ENCODE measurements at places on chromosomes 3 and 15.

DNA sequence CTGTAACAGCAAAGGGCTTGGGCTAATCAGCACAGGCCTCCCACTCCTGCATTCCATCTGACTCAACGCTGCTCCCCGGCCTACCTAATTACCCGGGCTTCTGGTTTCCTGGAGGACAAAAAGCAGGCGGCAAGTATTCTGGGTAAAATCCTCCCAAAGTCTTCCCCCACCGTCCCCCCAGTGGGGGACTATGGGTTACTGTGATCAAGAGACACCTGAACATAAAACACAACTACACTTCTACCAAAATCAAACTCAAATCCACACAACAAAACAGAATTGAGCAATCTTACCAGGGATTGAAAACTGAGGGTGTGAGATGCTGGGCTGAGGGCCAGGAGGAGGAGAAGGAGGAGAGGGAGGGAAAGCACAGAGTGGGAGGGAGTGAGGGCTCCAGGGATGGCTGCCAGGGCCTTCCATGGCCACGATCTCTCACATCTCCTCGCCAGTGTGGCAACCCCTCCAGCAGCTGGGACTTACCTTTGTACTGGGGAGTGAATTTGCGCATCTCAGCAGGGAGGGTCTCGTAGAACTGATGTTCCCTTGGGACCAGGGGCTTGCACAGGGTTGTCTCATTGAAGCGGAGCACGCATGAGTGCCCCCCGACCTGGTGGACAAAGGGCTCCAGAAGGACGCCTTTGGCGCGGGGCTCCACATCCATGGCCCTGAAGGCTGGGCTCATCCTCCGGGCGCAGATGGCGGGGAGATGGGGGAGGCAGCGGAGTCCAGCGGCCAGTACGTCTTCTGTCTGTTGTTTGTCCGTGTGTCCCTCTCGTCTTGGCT is 9.1 kb upstream of the NCKIPSD start:
- DNase-seq = peak; percentile 91

GRCh38 chr3:88444251-88444650 is 294.5 kb downstream of the C3orf38 start:
- no peak for DNase-seq

- peak; percentile 89 for DNase-seq
Observed at GRCh38 chr15:76150971-76151598, 91.3 kb downstream of the TMEM266 start.

DNA sequence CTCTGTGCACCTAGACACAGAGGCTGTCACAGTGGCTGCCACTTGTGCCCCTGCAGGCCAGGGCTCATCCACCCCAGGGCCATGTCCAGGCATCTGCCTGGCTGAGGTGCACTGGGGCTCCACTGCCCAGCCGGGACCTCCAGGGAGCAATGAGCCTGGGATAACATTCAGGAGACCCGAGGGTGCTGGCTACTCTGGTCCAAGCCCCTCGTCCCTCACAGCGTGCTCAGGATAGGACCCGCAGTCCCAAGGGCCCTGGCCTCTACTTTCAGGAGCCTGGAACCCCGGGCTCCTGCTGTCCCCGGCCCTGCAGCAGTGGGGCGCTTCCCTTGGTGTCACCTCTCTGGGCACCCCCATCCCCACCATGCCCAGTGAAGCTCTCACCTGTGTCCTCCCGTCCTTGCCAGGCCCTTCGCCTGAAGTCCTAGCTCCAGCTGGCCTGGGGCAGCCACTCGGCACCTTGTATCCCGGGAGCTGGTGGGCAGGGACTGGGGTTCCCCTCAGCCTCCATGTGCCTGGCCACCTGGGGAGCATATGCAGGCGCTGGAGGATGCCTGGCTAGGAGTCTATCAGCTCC is 157.8 kb downstream of the NSMCE3 start:
- DNase-seq = no peak

DNA sequence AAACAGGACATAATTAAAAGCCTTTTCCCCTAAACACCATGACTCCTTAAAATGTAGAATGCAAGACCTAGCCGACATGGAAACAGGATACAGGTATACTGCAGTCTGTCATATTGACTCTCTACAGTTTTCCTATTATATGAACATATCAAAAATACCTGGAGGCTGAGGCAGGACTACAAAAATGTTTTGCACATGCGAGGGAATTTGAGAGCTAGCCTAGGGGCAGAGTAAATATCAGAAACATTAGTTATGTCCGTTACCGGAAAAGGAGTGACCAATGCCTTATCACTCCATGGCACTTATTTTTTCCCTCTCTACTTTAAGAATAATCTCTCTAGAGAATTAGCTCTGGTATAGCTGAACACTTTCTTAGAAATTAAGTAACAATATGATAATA is 732.3 kb downstream of the TUSC7 start:
- DNase-seq = no peak

DNA sequence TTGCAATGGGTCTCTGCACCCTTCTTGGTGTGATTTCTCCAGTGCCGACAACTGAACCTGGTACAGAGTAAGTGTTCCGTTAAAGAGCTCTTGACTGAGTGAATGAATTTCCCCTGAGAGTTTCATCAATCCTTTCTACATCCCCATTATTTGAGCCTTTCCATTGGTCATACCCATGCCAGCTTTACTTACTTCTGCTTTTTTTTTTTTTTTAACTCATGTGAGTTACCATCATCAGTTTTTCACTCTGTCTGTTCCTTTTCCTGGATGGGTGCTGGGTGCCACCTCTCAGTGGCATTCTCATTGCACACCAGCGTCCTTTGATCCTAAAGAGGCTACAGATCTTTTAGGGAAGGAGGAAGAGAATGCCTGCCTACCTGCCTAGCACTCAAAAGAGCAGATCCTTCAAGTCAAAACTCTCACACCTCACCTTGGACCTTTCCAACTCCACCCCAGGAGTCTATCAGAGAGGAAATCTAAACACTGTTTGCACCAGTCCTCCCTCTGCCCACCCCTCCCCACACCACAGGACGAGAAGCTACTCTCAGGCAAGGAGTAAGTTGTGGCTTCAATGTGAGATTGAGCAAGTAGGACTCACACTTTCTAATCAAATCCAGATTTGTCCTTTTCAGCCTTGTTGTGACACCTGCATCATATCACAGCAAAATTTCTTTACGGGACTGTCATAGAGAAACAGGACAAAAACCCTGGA is 13.1 kb upstream of the USP3 start:
- no peak for DNase-seq

DNA sequence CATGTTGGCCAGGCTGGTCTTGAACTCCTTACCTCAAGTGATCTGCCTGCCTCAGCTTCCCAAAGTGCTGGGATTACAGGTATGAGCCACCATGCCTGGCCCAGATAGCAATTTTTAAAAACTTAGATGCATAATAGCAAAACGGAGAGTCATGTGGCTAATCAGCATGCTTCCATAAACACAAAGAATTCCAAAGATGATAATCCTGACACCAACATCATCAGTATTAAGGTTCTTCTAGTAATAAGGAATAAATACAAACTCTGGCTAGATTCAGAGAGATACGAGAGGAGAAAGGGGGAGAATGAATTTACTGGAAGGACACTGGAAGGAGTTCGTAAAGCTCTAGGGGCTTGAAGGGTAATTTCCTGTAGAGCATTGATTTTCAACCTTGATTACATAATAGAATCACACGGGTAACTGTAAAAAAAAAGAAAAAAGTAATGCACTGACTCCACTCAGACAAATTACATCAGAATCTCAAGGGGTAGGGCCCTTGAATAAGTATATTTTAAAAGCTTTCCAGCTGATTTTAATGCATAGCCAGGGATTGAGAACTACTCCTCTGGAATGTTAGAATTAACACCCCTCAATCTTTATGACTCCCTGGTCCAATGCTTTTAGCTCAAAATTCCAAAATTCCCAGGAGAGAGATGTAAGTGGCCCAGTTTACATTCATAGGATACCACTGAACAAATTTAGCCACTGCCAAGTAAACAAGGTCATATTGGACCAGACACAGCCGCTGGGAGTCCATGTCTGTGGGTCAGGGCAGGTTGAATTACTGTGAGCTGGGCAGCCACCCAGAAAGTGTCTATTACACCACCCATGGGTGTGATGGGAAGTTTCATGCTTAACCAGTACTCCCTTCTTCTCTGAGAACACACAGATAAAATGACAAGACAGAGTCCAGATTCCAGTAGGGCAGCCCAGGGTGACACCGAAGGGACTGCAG is 243.9 kb downstream of the TBL1XR1 start:
- DNase-seq = no peak

DNA sequence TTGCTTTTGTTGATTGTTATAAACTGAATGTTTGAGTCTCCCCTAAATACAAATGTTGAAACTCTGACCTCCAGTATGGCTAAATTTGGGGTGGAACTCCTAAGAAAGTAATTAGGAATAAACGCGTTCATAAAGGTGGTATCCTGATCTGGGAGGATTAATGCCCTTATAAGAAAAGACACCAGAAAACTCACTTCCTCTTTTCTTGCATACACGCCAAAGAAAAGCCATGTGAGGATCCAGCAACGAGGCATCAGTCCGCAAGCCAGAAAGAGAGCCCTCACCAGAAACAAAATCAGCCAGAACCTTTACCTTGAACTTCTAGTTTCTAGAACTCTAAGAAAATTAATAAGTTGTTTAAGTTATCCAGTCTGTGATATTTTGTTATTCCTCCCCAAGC is 37.4 kb upstream of the AZI2 start:
- DNase-seq = no peak

DNA sequence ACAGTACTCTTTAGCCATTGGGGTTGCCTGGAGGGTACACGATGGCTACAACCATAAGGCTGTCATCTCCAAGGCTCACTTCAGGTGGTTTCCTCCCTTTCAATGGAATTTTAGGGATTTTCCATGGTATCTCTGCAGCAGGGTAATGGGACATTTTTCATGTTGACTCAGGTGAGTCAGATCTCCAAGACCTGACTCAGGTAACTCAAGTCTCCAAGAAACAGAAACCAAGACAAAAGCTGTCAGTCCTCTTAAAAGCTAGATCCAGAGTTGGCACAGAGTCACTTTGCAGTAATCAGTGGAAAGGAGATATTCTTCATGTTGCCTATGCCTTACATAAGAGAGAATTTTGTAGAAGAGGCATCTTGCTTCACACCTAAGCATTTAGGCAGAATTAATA is 375.8 kb upstream of the ARPP21 start:
- no peak for DNase-seq

- DNase-seq = no peak
Observed at GRCh38 chr3:187465503-187465902, 97.3 kb downstream of the RTP4 start.

GRCh38 chr3:114904633-114905032 is 242.5 kb downstream of the ZBTB20 start:
- DNase-seq = no peak

DNA sequence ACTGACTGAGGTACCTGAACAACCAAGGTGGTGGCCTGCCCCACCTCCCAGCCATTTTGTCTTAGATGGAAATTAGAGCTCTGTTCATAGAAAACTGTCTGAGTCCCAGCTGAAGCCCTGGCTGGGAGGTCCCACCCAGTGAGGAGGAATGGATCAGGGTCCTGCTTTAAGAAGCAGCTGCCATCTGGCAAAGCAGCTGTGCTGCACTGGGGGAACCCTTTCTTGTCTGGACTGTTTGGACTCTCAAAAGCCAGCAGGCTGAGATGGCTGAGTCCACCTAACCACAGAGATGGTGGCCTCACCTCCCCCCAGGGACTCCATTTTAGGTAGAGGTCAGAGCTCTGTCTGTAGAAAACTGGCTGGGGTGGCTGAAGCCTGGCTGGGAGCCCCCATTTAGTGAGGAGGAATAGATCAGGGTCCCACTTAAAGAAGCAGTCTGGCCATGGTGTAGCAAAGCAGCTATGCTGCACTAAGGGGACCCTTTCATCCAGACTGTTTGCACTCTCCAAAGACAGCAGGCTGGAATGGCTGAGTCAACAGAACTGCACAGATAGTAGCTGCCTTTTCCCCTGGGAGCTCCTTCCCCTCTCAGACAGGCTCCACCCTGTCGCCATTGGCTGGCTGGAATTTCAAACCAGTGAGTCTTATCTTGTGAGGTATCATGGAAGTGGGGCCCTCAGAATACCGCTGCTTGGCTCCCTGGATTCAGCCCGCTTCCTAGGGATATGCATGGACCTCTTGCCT is 116.9 kb downstream of the EPHA6 start:
- no peak for DNase-seq

GRCh38 chr3:45712434-45713110 is 23.4 kb downstream of the SACM1L start:
- DNase-seq = no peak

DNA sequence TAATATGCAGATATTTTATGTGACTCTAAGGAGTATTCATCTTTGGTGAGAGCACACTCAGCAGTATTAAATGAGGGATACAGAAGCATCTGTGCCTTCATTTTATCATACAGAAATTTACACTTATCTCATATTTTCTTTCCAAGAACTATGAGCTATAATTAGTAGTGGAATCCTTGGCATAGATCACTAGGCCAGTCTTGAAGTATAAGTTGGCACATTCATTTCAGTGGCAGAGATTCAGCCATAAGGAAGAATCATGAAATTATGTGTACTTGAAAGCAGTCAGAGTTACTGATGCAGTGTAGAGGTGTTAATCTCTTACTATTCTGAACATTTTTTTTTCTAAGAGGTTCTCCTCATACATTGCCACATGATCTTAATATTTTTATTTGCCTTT is 393.6 kb upstream of the GOLIM4 start:
- no peak for DNase-seq

GRCh38 chr3:81585056-81585455 is 176.4 kb downstream of the GBE1 start:
- DNase-seq = no peak

DNA sequence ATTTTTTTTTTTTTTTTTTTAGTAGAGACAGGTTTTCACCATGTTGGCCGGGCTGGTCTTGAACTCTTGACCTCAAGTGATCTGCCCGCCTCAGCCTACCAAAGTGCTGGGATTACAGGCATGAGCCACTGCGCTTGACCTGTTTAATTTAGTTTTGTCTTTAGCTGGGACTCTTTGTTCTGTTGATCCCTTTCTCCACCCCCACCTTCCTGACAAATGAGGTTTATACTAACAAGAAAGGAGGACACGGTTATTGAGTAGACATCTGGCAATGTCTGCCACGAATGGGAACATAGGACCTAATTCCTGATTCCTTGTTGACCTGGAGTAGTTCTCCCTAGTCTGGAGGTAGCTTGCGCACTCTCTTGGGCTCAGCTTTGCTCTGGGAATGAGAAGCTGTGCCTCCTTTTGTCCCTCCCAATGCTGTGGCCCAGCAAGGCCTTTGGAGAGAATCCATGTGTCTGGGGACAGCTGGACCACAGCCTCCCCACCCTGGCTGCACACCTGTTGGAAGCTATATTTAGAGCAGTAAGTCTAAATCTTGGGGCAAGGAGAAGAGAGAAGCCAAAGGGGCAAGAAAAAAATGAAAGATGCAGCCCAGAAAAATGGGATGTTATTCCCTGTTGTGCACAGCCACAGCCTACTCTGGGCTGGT is 53.2 kb upstream of the ADPGK start:
- no peak for DNase-seq

DNA sequence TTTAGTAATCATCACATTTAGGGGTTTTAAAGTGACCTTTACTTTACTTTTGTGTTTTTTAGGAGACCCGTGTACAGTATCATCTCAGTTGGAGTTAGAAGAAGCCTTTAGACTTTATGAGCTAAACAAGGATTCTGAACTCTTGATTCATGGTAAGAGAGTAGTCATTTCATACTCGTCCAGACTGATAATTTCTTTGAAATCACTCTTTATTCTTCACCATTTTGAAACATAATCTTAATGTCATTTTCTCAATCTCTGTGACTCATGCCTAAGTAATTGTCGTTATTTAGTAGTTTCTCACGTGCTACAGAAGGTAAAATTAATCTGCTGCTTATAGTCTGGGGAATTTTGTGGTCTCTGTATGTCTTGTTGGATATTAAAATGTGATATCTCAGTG is 37.7 kb downstream of the PRKCI start:
- no peak for DNase-seq

Measured in retina (tissue), 1 donor.